ENCODE measurements at places on chromosomes 6 and 20. TPM values are rescaled to one million over a fixed set of nuclear protein-coding genes. Genes with fewer than 3 reads are reported as not detected.

MOCS1 gene
- total RNA-seq: 22.9 TPM

DNA sequence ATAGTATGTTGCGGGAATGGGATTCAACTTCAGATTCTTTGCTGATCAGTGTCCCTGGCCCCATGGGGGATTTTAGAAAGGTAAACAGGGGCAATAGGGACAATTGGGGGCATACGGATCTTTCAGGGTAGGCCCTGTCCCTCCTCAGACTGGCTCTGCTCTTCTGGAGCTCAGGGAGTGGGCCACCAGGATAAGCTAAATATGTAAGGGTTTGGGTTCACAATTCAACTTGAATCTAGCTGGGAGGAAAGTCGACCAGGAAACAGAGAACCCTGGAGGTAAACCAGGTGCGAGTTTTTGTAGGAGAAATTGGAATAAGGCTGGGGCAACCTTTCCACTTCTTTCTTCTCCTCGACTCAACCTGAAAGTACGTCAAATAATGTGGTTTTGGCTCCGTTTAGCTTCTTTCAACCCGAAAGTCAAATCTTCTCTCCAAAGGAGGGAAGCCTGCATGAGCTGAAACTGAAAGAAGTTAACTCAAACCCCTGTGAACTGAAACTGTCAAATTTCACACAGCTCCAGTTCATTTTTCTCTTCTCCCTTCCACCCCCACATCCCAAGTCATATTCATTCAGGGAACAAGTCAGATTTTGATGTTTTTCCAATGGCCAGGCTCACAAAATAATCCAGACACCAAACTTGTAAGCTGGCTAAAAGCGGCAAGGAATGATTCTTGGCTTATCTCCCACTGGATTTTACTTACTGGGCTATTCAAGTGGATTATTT is 278.2 kb downstream of the CLIC5 start:
- H3K27me3 ChIP-seq: no peaks in the 10 kb centered on the region
- H3K4me1 ChIP-seq: peaks cover 8% of the 10 kb centered on the region
- H3K4me3 ChIP-seq: no peak overlapping the region
- no peak for DNase-seq
- no peaks in the 10 kb centered on the region for H3K36me3 ChIP-seq

DNA sequence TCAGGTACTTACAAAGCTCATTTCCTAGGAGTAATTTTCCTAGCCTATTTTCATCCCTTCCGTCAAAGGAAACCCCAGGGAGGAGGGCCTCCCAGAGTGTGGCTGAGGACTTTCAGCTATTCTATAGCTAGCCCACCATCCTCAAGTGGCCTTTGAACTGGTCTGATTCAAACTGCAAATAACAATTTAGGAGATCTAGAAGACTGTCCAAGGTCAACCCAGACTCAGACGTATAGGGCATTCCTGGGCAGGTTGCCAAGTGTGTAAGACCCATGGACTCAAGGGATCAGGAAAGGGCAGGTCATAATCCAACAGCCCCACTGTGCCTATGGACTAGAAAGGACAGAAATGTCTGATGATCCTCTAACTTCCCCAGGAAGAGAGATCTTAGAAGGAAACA is 2.1 kb upstream of the RRAGD start:
- H3K4me1 ChIP-seq: peaks cover 18% of the 10 kb centered on the region
- H3K36me3 ChIP-seq: no peaks in the 10 kb centered on the region
- DNase-seq: no peak
- H3K4me3 ChIP-seq: no peak overlapping the region

DNA sequence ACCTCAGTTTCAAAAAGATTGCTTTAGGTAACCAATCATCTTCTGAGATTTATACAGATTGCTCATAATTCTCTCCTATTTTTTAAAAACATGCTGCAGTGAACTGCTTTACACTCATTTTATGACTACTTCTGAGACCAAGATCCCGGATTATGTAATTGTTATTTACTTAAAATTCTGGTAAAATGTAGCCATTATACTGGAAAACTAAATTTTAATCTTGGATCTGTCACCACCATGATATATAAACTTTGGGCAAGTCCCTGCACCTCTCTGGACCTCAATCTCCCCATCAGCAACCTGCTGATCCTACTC is 477 bp upstream of the PROCR start:
- H3K27me3 ChIP-seq: no peaks in the 10 kb centered on the region
- peaks cover 5% of the 10 kb centered on the region for H3K36me3 ChIP-seq
- DNase-seq: no peak
- peak overlapping the region; percentile 49 for H3K4me3 ChIP-seq
- H3K4me1 ChIP-seq: peaks cover 28% of the 10 kb centered on the region

DNA sequence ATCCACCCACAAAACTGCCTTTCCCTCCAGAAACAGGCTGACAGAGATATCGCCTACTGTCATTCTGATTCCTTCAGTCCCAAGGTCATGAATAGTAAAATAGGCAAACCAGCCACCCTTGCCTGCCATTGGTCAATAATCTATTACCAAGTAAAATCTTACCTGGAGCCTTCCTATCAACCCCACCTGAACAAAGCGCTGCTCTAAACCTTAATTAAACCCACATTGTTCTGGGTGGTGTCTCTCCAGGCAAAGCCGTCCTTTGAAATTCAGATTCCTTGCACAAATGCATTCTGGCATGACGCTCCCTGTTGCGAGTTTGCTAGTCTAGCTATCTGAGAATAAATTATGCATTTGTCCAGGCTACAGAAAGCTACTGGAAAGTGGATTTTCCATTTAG is 291.6 kb upstream of the ECI2 start:
- DNase-seq: no peak
- H3K4me3 ChIP-seq: no peak overlapping the region
- no peak overlapping the region for H3K27ac ChIP-seq
- H3K4me1 ChIP-seq: no peaks in the 10 kb centered on the region
- H3K36me3 ChIP-seq: no peaks in the 10 kb centered on the region
- H3K27me3 ChIP-seq: no peaks in the 10 kb centered on the region

- no peaks in the 10 kb centered on the region for H3K36me3 ChIP-seq
- no peaks in the 10 kb centered on the region for H3K27me3 ChIP-seq
- H3K27ac ChIP-seq: no peak overlapping the region
- no peak overlapping the region for H3K4me3 ChIP-seq
- peaks cover 20% of the 10 kb centered on the region for H3K4me1 ChIP-seq
These were observed 191.9 kb upstream of the PREP start for GRCh38 chr6:105594821-105595220.

DNA sequence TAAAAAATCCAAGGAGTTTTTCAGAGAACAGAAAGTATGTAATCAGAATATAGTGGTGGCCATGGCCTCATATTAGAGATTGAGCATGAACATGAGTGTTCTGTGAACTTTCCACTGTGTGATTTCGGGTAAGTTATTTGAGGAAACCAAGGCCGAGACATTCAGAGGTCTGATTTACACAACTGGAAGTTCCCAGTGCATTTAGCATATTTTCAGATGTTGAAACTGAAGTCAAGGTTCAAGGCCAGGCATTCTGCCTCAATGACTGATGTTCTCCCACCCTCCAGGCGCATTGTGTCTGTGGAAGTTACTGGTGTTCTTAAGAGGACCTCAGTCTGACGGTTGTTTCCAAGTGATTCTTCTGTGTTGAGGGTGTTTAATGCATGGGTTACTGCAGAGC is 26.2 kb downstream of the RNF144B start:
- H3K36me3 ChIP-seq: peaks cover 8% of the 10 kb centered on the region
- no peak for DNase-seq
- H3K27me3 ChIP-seq: no peaks in the 10 kb centered on the region
- no peak overlapping the region for H3K4me3 ChIP-seq
- no peak overlapping the region for H3K27ac ChIP-seq

GRCh38 chr6:108690326-108691049 is 129.8 kb downstream of the FOXO3 start:
- DNase-seq: no peak
- H3K4me1 ChIP-seq: peaks cover 38% of the 10 kb centered on the region
- no peak overlapping the region for H3K4me3 ChIP-seq
- no peaks in the 10 kb centered on the region for H3K27me3 ChIP-seq
- H3K36me3 ChIP-seq: peaks cover 10% of the 10 kb centered on the region
- H3K27ac ChIP-seq: no peak overlapping the region

DNA sequence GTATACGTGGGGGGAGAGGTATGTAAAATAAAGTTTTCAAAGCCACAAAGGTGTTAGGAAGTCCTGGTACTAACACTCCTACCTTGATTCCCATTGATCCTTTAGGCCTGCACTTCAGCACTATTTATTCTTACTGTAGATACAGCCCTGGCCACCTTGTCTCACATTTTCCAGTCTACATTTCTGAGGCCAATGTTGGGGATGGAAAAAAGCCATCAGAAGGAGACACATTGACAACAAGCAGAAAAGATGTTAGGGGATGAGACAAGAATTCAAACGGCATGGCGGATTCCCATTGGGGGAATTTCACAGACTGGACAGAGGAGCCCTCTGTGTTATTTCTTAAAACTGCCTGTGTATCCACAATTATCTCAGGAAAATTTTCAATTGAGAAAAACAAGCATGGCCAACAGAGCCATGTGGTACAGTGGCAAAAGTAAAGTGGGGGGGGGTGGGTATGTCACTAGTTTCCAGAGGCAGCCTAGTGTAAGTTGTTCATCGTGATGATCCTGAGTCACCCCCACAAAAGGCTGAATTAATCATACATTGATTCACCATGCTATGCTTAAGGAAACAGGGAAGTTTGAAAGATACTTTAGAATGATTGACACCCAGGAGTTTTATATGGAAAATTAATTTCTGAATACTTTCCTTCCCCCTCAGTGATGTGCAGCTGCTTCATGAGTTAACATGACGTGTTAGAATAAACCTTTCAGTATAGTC is 40.5 kb downstream of the RREB1 start:
- DNase-seq: no peak
- no peaks in the 10 kb centered on the region for H3K36me3 ChIP-seq
- no peak overlapping the region for H3K4me3 ChIP-seq
- H3K27me3 ChIP-seq: no peaks in the 10 kb centered on the region

Data from lower lobe of right lung (tissue), 2 donors.